ENCODE measurements at places on chromosomes 6 and 20.

DNA sequence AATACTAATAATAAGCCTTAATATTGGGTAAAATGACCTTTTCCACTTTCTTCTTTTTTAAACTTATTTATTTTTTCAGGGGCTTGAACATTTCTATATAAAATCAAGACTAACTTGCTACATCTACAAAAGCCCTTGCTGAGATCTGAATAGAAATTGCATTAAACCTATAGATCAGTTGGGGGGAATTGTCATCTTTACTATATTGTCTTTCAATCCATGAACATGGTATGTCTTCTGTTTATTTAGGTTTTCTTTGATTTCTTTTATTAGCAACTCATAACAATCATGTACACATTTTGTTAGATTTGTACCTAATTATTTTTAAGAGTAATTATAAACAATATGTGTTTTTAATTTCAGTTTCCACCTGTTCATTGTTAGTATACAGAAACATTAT is 96.4 kb upstream of the SLC22A23 start:
- no peak for DNase-seq

- DNase-seq: no peak
Measured at GRCh38 chr6:139778688-139779087, 404.2 kb upstream of the CITED2 start.

GRCh38 chr20:17419479-17420041 is 111.6 kb downstream of the BFSP1 start:
- DNase-seq: no peak

- DNase-seq: no peak
Measured at GRCh38 chr6:87756858-87757257, 54.8 kb upstream of the AKIRIN2 start.

DNA sequence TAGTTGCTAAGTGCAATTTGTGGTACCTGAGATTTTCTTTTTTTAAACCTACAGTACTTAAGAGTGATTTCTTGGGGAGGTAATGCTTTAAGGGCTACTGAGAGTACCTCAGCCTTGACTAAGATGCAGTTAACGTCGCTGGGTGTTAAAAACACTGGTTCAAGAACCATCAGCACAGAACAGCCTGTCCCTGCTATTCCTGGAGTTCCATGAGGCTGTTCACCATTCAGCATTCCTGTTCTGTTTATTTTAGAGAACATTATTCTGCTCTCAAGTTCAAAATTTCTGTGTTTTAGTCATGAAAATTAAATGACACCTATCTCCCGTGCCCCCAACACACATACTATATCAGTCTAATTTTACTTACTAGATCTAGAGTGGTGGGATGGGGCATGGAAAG is 1.7 kb upstream of the PRELID3B start:
- DNase-seq: no peak

DNA sequence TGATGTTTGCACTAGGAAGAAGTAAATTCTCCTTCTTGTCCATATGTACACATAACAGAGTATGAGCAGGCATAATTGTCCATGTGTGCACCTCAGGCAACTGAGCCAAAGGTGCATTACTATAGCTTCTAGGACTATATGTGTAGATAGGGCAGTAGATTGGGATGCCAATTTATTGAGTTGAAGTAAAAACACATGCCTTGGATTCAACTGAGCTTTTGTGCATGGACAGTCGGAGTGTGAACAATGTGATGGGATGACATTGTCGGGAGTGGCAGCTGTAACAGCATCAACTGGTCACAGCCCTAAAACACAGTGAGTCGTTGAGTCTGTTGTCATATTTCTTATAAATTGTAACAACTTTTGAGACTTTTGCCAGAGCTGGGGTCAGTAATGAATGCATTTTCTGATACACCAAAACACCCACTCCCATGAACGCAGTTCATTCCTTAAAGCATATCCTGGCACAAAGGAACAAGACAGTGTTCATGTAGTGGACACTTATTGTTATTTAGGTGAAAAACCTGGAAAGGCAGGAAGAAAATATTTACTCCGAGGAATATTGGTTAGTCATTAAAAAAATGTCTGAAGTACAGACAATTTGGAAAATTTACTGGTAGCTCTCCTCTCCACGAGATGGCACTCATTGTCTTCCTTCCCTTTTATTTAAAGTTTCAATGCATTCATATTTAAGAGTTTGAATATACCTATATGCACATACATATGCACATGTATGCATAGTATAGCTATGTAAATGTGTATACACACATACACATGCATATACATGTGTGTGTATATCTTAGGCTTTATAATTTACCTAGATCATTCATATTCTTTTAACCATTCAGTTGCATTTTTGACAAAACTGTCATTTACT is 302.0 kb upstream of the STXBP5 start:
- DNase-seq: no peak

DNA sequence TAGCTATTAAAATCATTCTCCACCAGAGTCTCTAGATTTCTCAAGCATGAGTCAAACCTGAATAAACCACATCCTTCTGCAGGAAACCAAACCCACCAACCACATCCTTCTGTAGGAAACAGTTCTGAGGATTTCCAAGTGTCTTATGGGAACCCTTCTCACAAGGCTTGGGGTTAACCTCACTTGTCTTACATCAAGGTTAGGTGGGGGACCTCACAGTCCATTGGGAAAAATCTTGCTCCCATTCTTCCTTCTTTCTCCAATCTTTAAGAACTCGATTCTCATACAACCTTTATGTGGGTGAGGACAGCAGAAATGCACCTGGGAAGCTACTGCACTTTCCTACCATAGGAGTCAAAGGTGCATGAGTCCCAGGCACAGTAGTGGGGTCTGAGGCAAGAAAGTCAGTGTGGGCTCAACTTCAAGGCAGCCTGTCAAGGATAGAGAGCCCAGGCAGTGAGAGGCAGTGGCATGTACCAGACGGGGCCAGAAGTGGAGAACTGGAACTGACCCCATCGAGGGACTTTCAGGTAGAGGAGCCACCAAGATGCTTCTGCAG is 114.5 kb downstream of the SLC22A3 start:
- DNase-seq: no peak

GRCh38 chr6:28371280-28371679 is 21.5 kb downstream of the ZKSCAN3 start:
- no peak for DNase-seq

DNA sequence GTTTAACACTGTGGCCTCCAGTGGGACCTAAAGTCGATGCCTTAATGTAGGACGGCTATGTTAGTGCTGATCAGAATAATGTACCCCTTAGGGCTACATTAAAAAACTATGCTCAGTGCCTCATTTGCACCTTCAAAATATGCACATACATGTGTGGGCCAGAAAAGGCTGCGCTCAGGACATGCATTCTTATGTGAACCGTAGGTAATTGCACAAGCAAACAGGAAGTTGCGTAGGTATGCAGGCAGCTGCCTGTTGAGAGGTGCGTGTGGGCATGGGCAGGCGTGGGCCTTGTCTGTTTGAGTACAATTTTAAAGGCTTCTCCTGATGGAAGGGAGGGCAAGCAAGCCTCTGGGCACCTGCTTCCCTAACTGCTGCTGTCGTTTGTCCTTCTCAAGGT is 116.2 kb upstream of the JAG1 start:
- no peak for DNase-seq

DNA sequence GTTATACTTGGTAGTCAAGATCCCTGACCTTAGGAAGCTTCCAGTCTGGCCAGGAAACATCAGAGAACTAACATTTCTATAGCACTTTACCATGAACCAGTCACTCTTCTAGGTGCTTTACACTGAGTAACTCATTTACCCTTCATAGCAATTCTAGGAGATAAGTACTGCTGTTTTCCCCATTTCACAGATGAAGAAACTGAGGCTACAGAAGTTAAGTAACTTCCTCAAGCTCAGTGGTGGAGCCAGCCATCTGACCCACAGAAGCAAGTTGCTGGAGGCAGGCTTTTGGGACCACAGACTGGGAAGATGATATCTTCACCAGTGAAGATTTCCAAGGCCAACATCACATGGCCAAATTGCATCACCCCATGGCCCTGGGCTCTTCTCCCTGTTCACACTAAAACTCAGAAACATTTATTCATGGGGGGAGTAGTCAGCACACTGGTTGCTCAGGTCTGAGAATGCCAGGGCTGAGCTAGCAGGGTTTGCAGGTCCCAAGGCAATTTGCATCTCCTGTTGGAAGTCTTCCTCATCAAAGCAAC is 70.3 kb downstream of the UNC5CL start:
- DNase-seq: no peak

DNA sequence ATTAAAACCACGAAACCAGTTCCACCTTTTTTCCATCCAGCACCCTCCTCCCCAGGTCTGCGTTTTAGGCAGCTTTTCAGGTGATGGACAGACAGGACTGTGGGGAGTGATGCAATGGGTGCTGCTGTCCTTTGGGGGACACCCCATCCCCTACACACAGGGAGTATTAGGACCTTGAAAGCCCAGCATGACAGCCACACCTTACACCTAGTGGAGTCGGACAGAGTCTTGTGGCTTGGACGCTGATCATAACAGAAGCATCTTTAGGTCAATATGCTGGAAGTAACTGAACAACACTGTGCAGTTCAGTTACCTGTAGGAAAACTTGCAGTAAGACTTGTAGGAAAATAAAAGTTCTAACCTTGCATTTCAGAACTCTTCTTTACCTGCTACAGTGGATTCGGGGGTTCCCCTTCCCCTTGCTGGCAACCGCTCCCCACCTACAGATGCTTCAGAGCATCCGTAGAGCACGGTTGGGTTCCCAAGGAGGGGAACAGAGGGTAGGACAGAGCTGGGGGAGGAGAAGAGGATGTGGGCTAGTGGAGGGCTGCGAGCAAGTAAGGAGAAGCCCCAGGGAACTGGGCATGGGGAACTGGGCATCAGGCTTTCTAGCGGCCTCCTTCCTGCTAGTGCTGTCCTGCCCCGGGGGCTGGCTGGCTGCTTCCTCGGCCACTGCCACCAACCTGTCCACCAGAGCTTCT is 31.7 kb downstream of the PLEKHG1 start:
- no peak for DNase-seq

DNA sequence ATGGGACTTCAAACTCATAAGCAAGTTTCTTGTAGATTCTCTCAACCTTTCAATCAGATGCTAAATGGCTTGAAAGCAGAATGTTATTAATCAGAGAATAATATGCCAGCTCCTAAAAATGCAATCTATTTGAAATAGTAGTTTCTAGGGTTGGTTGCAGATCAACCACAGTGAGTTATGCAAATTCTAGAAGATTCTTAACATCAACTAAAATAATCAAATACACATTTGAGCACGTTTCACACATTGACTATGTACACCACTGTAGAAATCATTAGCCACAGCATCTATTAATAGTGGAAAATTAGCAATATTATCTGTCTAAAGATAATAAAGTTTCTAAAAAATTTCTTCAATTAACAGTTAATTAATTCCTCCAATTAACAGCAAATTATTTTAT is 141.9 kb upstream of the GJE1 start:
- no peak for DNase-seq

GRCh38 chr20:60206259-60206658 is 248.0 kb downstream of the CDH26 start:
- DNase-seq: no peak

- DNase-seq: no peak
Measured at GRCh38 chr6:333379-334002, 41.2 kb downstream of the DUSP22 start.

DNA sequence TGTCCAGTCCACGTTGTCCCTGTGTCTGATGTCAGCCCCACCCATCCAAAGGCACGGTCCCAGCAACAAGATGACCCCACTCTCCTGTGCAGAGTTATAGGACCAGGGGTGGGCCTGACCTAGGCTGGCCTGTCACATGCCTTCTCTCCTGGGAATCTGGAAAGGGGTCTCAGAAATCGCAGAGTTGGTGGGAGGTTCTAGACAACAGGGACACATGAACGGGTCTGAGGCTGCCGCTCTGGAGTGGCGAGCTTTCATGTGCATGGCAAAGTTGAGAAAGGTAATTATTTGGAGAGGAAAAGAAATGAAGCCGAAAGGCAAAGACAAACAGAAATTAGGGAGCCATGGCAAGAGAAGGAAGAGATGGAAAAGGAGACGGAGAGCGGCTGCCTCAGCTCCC is 29.5 kb downstream of the BFSP1 start:
- no peak for DNase-seq

- DNase-seq: no peak
Measured at GRCh38 chr6:131948692-131949619, 2.2 kb downstream of the CCN2 start.

- no peak for DNase-seq
Measured at GRCh38 chr6:138182939-138183789, 21.4 kb downstream of the ARFGEF3 start.

GRCh38 chr20:23928353-23928752 is 48.8 kb upstream of the CST5 start:
- DNase-seq: no peak

- no peak for DNase-seq
Measured at GRCh38 chr20:2156666-2157624, 55.3 kb downstream of the STK35 start.

DNA sequence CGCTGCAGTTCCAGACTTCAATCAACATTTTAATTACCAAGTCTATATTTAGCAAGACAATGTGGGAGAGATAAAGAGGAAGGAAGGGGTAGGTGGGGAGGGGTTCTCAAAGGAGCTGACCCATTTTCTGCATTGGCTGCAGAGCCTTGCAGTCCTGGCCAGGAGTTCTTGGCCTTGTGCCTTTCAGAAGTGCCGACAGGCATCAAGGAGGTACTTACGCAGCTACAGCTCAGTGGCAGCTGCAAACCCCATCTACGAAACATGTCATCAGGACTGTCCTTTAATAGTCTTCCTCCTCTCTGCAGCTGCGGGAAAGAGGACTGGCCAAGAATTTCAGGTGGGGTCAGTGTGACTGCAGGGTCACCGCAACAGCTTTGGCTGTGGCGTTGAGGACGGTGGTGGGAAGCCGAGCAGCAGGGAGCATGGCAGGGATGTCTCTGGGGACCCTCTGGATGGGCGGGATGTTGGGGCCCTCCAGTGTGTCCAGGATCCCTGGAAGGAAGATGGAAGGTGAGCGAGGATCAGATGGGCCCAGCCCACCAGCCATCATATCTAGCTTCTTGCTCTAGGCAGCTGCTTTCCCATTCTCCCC is 1.8 kb upstream of the LRRC73 start:
- DNase-seq: no peak

DNA sequence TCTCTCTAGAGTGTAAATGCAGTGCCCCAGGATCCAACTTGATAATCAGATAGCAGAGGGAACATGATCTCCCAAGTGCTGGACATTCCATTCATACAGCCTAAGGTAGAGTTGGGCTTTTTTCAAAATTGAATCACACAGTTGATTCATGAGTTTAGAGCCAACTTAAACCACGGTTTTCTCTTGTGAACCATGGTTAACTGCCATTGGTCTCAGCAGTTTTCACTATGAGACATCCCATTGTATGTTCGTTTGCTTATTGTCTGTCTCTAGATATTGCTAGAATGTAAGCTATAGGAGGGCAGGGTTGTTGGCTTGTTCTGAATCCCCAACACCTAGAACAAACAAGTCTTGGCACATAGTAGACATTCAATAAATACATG is 37.2 kb upstream of the TAF8 start:
- DNase-seq: no peak

- peak; percentile 94 for DNase-seq
Measured at GRCh38 chr6:159968295-159969203, at the start of gene IGF2R. TSS of gene IGF2R (plus strand) at chr6:159969082. CDS start at chr6:159969247, 165 bp downstream.

- DNase-seq: no peak
Measured at GRCh38 chr6:160398674-160399271, 50.6 kb downstream of the SLC22A3 start.
